ENCODE measurements at places on chromosomes 4 and X. TPM values are rescaled to one million over a fixed set of nuclear protein-coding genes. Genes with fewer than 3 reads are reported as not detected.

NOP14 gene
- polyA plus RNA-seq, result 2.6 TPM

DMP1 gene
- polyA plus RNA-seq, result not detected

ODAM gene
- not detected for polyA plus RNA-seq

KLHL4 gene
- 0.14 TPM for polyA plus RNA-seq

FGF2 gene
- not detected for polyA plus RNA-seq

ADAM29 gene
- polyA plus RNA-seq, result not detected

BDH2 gene
- 24.2 TPM for polyA plus RNA-seq

PAGE2B gene
- polyA plus RNA-seq, result not detected

NSUN7 gene
- not detected for polyA plus RNA-seq

NAT8L gene
- polyA plus RNA-seq, result not detected

USP51 gene
- not detected for polyA plus RNA-seq

MSN gene
- polyA plus RNA-seq, result 669 TPM

RHOXF1 gene
- polyA plus RNA-seq, result not detected

CLDN34 gene
- polyA plus RNA-seq, result not detected

LEF1 gene
- 307 TPM for polyA plus RNA-seq

NDNF gene
- polyA plus RNA-seq, result not detected

PCDH18 gene
- polyA plus RNA-seq, result 0.17 TPM

HDX gene
- 0.38 TPM for polyA plus RNA-seq

LUZP4 gene
- polyA plus RNA-seq, result not detected

HSD17B13 gene
- 0.14 TPM for polyA plus RNA-seq

GPR50 gene
- polyA plus RNA-seq, result not detected

VAMP7 gene
- 66.7 TPM for polyA plus RNA-seq

ANK2 gene
- polyA plus RNA-seq, result not detected

PHEX gene
- polyA plus RNA-seq, result 0.39 TPM

RASGEF1B gene
- polyA plus RNA-seq, result 2.2 TPM

TRPC5OS gene
- polyA plus RNA-seq, result not detected

ABCG2 gene
- polyA plus RNA-seq, result 0.81 TPM

ANXA10 gene
- polyA plus RNA-seq, result not detected

PRR32 gene
- not detected for polyA plus RNA-seq

AKAP4 gene
- polyA plus RNA-seq, result not detected

TRIM75 gene
- not detected for polyA plus RNA-seq

PRSS12 gene
- polyA plus RNA-seq, result not detected

WNK3 gene
- polyA plus RNA-seq, result 0.79 TPM

ITM2A gene
- 470 TPM for polyA plus RNA-seq

ENAM gene
- polyA plus RNA-seq, result not detected

UGT8 gene
- polyA plus RNA-seq, result not detected

PAGE2 gene
- polyA plus RNA-seq, result not detected

Measured in CD4-positive, alpha-beta memory T cell (primary cell).